ENCODE measurements at places on chromosomes 5 and 9.

GRCh38 chr9:132637351-132637750 is 32.4 kb downstream of the DDX31 start:
- DNase-seq: no peak

DNA sequence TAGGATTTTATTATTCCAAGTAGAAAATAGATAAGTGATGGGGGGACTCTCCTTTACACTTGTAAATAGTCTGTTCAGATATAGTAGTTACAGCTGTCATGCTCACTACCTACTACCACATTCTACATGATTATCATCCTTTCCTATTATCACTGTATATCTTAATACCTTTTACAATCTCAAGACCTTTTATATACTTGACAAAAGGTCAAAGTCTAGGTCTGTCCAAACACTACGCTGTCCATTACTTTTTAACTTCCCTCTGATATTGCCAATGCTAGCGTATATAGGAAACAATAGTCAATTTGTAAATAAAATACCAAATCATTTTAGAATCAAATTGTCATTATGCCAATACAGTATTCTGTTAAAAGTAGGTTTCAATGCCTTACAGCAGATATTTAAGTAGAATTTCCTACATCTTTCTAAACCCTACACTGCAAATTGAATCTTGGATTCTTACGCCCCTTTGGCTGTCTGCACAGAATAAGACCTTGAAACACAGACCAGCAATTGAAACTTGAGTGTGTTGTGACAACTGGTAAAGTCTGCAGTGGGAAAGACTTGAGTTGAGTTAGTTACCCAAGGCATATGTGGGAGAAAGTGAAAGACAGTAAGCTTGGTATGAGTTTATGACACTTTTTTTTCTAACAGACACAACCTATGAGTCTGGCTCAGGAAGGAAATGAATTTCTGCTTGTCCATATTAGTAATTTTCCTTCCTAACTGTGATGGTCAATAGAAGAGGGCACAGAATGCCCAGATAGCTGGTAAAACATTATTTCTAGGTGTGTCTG is 827.6 kb upstream of the ACO1 start:
- DNase-seq: no peak

GRCh38 chr9:136634904-136635303 is 27.8 kb upstream of the EGFL7 start:
- DNase-seq: no peak

DNA sequence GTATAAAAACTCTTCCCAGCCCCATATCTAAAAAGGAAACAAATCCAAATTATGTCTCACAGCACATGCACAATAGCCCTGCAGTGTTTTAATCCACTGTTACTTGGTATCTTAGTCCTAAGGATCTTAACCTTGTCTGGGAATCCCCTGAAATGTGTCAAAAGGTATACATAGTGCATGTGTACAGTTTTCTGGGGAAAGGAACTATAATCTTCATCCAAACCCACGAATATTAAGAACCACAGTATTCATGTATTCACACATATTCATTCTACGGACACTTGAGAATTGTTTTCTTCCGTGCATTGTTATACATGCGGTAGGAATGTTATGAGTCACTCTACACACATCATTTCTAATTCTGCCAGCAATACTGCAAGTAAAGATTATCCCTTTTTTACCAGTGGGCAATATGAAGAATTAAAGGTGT is 47.8 kb upstream of the SNX2 start:
- no peak for DNase-seq

DNA sequence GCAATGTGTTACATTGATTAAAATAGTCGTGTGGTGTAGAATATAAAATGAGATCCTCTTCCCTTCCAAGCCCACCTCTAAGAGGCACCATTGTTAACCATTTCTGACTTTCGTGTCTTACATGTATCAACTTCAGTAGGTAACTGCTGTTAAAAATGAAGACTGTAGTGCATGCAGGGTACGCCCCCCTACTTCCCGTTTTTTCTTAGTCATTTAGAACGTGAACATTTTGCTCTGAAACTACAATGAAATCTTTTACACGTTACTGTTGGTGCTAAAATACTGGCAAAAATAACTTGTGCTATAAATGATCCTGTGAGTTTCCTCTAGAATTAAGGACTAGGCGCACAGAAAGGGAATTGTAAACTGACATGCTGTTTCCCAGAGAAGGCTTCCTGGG is 41.5 kb downstream of the WNK2 start:
- no peak for DNase-seq
